ENCODE measurements at places on chromosomes 7 and 10. TPM values are rescaled to one million over a fixed set of nuclear protein-coding genes. Genes with fewer than 3 reads are reported as not detected.

DNA sequence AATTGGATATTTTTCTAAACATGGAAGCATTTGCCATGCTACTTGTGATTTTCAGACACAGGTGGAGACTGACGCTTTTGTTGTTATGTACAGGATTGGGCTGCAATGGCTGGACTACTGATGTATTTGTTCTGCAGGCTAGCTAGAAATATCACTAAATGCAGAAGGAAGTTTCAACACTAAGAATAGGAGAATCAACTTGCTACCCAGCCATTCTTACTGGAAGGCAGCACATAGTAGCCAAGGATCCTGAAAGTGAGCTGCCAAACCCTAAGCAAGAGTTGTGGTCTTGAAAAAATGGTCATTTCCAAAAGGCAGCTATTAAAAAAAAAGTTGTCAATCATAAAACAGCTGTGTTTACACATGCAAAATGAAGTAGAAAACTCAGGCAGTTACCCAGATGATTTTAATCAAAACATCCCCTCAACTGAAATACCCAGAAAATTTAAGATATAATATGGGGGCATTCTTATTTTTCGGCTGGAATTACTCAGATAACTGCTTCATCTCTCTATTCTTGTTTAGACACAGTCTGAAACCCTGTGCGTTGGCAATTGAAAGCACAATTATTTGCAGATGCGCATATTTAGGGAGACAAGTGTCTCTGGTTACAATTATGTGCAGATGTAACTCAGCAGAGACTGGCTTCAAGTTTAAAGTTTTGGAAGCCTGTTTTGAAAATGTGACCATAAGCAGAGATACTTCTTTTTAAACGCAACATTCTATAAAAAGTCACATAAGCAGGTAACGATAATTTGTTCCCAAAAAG, 31.2 kb downstream of the GFRA1 start:
- DNase-seq = no peak

GRCh38 chr7:148480479-148481146, 110.0 kb upstream of the C7orf33 start:
- DNase-seq = no peak

GRCh38 chr7:85175217-85175616, 11.6 kb downstream of the SEMA3D start:
- DNase-seq = no peak

Gene TNS3
- polyA plus RNA-seq = 85.6 TPM

Gene OR2A12
- polyA plus RNA-seq = not detected

Gene INA
- 1.5 TPM for polyA plus RNA-seq

DNA sequence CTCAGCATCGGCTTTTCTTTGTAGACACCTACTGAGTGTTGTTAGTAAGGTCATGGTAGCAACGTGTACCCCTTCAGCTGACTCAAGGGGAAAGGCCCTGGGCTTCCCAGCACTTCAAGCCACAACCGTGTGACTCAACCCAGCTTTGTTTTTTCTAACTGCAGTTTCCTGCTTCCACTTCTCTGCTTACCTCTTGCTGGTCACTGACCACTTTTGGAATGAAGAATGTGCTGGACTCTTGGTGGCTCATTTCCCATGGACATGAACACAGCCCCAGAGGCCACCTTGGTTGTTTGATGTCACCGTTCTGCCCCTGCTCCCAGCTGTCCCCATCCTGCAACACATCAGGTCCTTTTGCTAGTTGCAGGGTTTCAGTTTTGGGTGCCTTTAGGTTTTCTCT, 69.5 kb upstream of the ZNF438 start:
- DNase-seq = no peak

Gene FFAR4
- polyA plus RNA-seq = not detected

GRCh38 chr10:93991114-93991513, 2.6 kb upstream of the PLCE1 start:
- no peak for DNase-seq

DNA sequence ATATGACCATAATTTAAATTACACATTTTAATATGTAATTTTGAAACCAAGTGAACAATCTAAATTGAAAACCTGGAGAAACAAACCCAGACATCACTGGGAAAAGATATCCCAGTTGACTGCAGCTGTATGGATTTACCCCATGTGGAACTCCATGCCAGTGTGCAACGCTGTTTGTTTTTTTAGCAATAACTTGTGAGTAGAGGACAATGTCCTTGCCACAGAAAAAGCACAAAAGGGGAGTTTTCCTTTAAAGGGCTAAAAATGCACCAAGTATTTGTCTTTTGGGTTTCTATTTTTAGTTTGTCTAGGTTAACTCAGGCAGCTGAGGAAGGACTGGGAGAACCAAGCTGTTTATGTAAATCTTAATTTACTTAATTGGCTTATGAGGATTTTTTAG, 15.1 kb upstream of the COL17A1 start:
- no peak for DNase-seq

DNA sequence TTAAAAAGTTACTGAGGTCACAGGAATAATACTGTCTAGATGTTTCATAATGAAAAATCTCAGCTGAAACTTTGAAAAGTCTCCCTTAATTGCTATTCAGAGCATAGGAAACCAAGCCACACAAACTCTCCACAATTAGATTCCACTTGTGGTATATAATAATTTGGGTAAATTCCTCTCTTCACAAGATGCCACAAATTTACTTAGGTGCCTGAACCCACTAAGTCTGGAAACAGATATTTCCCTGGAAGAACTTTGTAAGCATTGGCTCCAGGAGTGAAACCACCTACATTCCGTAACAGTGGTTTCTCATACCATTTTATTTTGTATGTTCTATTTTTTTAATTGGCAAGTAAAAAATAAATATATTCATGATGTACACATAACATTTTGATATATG, 493.4 kb downstream of the SEMA3D start:
- DNase-seq = no peak

- DNase-seq = no peak
Measured at GRCh38 chr10:44805466-44806210, 105.5 kb upstream of the TMEM72 start.

Gene HOXA13
- not detected for polyA plus RNA-seq

Gene ASZ1
- polyA plus RNA-seq = not detected

Gene NCF1
- 1.4 TPM for polyA plus RNA-seq

DNA sequence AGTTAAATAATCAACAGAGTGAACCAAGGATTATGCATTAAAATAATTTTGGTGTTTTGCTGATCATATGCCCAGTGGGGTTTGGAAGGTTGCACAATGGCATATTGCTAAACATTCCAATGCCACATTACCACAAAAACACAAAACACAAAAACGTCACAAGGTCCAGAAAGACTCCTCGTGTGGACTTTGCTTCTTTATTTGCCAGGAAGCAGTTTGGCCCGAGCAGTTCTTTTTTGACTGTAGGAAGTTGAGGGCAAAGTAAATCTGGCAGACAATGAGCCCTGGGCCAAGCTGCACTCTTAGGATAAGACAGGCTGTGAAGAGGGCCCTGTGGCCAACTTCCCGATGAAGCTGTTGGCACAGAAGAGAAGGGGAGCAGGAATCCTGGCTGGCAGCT, 39.2 kb upstream of the SLC35B4 start:
- DNase-seq = no peak

Gene ANXA8
- 0.31 TPM for polyA plus RNA-seq

Gene CPEB3
- polyA plus RNA-seq = 4.0 TPM

DNA sequence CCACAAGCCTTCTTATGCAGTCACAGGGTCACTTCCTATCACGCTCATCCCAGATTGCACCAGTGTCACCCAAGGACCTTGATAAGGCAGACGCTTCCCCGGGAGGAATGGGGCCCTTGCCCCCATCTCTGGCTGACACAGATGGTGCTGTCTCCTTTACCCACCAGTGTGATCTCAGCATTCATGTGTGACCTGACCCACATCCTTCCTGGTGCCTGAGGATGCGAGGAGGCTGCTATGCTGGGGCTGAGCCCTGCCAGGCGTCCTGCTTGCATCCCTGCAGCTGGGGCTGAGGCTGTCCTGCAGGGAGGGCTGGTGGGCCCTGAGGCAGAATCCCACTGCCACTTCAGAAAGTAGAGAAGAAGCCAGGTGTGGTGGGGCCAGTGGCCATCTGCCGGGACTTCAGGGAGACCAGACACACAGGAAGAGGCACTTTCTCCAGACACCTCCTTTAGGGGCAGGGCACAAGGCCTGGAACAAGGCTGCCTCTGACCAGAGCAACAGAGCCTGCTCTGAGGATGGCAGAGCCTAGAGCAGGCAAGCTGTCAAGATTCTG, 35.3 kb downstream of the RASGEF1A start:
- no peak for DNase-seq

Gene SUN3
- polyA plus RNA-seq = 0.12 TPM

- DNase-seq = no peak
Measured at GRCh38 chr7:25062380-25062779, 62.7 kb downstream of the CYCS start.

- no peak for DNase-seq
Measured at GRCh38 chr7:51300762-51301674, 15.6 kb downstream of the COBL start.

Gene AQP1
- polyA plus RNA-seq = 221 TPM

GRCh38 chr7:76423666-76424412, 911 bp upstream of the ZP3 start:
- no peak for DNase-seq

Gene SPAM1
- not detected for polyA plus RNA-seq

Gene GPRIN2
- polyA plus RNA-seq = 5.7 TPM
